ENCODE measurements at places on chromosomes 7 and 10. TPM values are rescaled to one million over a fixed set of nuclear protein-coding genes. Genes with fewer than 3 reads are reported as not detected.

The H2AZ2 gene
- 128 TPM for polyA plus RNA-seq

The ERVW-1 gene
- not detected for polyA plus RNA-seq

DNA sequence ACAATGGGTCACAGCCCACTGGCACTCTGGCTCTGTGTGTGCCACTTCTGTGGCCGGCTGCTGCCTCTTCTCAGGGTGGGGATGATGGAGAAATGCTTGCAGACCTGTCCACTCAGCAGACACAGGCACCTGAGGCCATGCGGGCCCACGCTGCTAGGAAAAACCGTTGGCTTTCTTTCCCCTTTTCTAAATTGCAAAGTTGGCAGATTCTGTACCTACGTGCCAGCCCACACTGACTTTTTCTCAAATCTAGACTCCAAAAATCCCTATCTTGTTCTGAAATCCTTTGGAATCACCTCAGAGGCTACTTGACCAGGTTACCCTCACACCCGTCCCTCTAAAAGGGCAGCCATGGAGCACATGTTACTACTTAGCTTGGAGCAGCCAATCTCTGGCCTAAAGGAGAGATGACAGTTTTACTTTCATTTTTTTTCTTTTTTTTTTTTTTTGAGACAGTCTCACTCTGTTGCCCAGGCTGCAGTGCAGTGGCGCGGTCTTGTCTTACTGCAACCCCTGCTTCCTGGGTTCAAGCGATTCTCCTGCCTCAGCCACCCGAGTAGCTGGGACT is 99.4 kb downstream of the RNF216 start:
- DNase-seq = no peak

- DNase-seq = no peak
Measured at GRCh38 chr7:28748933-28749584, 209.1 kb downstream of the TRIL start.

DNA sequence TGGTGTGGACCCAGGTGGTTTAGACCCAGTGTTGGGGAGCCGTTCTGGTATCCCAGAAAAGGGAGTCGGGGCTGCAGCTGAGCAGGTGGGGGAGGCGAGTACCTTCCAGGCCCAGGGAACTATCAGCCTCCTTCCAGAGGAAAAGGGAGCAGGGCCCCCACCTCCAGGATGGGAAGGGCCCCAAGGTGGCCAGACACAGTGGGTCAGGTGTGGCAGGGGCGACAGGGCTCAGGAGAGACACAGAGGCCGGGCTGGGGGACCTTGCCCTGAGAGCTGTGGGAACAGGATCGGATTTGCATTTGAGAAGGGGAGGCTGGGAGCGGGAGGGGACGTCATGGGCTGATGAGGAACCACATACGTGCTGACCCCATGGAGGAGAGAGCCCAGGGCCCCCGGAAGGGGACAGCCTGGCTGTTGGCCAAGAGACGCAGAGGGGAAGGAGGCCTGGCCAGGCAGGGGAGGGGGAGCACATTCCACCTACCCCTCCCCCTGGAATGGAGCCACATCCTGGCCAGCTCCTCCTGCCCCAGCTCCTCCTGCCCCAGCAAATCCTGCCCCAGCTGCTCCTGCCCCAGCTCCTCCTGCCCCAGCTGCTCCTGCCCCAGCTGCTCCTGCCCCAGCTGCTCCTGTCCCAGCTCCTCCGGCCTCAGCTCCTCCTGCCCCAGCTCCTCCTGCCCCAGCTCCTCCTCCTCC is 9.7 kb upstream of the TTYH3 start:
- DNase-seq = no peak

DNA sequence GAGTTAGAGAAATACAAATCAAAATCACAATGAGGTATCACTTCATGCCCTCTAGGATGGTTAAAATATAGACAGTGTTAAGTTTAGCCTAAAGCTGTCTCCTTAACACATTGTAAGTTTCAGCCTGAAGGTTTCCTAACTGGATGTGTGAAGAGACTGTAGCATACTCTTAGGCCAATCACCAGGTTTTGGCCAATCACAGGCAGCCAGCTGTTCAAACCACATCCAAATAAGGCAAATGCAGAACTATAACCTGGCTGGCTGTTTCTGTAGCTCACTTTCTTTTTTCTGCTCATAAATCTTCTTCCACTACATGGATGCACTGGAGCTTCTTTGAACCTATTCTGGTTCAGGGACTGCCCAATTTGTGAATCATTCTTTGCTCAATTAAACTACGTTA is 19.7 kb downstream of the ESYT2 start:
- DNase-seq = peak; percentile 21

Data from naive B cell (primary cell).